ENCODE measurements at places on chromosomes 1 and 21. TPM values are rescaled to one million over a fixed set of nuclear protein-coding genes. Genes with fewer than 3 reads are reported as not detected.

GRCh38 chr1:109657970-109658369 is 2.1 kb downstream of the GSTM4 start:
- no peak for DNase-seq

DNA sequence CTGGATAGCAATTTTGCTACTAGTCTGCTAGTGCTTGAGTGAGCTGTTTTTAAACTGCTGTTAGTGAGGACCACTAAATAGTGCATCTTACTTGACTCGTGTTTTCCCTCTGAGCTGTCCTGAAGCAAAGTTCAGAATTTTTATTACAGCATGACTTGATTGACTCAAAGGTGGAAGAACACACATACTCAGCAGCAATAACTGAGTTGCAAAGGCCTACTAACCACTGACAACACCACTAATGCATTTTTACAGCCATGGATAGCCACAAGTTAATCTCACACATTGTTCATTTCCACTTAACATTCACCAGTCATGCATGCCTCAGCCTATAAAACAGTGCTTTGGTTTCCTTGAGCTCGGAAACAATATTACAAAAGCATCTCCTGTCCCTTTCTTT is 148.7 kb downstream of the RUNX1 start:
- DNase-seq = no peak

DNA sequence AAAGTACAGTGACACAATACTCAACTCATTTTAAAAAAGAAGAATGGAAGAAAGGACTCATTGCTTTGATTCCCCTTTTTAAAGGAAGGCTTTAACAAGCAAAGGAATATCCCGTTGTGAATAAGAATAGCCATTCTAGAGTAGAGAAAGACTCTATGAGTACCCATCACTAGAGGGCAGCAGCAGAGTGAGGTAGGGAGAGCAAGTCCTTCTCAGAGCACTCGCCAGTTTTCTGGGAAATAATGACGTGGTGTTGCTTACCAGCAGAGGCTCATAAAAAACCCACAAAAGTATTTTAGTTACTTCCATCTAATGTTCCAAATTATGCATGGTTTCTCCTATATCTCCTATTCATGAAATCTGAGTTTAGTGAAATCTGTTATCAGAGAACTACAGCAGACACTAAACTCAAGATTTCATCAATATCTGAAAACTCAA is 74.6 kb downstream of the USP24 start:
- DNase-seq = peak; percentile 76

GRCh38 chr1:15882665-15883064 is 35.2 kb downstream of the SPEN start:
- DNase-seq = peak; percentile 48

DNA sequence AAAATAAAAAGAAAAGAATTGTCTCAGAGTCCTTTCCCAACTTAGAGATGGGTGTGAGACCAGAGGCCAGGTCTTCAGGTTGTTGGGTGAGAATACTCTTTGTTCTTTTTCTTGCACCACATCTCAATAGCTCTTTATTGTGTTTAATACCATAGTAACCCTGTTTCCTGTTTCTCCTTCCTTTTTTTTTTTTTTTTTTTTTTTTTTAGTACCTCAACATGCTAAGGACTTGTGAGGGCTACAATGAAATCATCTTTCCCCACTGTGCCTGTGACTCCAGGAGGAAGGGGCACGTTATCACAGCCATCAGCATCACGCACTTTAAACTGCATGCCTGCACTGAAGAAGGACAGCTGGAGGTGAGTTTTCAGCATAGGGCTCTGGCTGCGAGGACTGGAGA is 24.4 kb downstream of the CELF3 start:
- no peak for DNase-seq

DNA sequence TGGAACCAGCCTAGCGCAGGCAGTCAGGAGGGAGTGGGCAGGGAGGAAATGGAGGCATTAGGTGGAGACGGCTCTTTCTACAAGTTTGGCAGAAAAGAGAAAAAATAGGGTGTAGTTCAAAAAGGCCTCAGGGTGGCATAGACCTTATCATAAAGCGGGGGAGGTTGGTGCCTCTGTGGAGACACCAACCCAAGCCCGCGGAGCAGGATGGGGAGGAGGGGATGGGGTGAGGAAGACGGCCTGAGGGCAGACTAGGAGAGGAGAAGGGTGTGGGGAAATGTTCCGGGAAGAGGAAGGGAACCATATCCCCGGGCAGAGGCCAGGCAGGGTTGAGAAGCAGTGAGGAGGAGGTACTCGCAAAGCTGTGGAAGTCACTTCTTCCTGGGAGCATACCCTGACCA is 17.4 kb upstream of the SHE start:
- no peak for DNase-seq

DNA sequence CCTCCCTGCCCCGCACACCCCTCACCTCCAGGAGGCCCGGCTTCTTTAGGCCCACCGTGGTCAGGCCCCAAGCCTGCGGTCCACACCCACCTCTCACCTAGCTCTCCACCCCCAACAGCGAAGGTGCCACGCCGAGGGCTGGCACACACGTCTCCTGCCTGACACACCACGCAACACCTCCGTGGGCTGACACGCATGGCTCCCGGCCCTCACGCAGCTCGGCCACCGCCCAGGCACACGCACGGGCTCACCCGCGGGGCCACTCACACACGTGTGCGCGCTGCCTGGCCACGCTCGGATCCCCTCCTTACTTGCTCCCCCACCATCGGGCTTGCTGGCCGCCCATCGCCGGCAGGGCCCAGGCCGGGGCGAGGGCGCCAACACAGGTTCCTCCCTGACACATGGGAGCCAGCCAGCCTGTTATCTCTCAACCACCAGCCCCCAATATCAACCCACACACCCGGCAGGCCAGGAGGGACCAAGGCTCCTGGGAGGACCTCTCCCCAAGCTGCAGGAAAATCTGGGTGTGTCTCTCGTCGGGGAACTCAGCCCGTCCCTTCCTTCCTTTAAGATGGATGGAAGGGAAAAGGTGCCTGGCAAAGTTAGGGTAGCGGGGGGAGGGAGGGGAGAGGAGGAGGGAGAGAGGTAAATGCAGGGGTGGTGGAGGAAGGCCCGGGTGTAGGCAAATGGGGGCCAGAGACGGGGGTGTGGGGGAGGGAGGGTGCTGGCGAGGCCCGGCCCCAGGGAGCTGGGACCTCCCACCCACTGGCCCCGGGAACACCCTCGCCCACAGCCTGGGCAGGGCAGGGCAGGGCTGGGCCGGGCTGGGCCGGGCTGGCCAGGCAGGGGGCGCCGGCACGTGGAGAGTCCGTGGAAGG is 546 bp downstream of the ELOVL1 start:
- peak; percentile 62 for DNase-seq

- no peak for DNase-seq
Measured at GRCh38 chr1:41599912-41600311, 115.4 kb upstream of the EDN2 start.

DNA sequence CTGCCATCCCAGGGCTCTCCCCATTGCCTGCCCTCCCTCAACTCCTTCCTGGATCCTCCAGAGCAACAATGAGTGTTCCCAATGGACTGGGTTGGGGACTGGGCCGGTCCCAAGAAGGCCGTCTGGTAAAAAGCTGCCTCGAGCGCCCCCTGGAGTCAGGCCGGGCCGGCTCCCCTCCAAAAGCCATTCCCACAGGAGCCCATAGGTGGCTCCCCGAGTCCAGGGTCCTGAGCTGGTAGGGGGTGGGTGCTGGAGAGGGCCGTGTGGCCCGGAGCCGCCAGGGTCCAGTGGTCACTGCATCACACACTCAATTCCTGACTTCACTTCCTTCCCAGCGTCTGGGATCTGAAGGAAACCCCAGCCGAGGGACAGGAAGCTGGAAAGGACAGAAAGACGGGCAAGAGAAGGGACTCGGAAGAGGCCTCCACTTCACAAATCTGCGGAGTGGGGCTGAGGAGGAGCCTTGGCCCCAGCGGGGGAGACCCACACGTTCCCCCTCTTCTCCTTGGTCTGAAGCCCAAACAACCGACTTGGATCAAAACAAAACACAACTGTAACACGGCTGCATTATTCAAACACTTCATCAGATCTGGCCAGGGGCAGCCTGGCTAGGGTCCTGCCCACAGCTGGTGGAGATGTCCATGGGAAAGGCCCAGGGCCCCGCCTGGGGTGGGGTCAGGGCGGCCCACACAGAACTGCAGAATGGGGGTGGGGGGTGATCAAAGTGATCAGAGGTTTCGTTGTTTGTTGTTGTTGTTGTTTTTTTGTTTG is 10.9 kb upstream of the ALDH4A1 start:
- DNase-seq = peak; percentile 78

- peak; percentile 46 for DNase-seq
Measured at GRCh38 chr1:59071876-59072582, 224.9 kb upstream of the FGGY start.

DNA sequence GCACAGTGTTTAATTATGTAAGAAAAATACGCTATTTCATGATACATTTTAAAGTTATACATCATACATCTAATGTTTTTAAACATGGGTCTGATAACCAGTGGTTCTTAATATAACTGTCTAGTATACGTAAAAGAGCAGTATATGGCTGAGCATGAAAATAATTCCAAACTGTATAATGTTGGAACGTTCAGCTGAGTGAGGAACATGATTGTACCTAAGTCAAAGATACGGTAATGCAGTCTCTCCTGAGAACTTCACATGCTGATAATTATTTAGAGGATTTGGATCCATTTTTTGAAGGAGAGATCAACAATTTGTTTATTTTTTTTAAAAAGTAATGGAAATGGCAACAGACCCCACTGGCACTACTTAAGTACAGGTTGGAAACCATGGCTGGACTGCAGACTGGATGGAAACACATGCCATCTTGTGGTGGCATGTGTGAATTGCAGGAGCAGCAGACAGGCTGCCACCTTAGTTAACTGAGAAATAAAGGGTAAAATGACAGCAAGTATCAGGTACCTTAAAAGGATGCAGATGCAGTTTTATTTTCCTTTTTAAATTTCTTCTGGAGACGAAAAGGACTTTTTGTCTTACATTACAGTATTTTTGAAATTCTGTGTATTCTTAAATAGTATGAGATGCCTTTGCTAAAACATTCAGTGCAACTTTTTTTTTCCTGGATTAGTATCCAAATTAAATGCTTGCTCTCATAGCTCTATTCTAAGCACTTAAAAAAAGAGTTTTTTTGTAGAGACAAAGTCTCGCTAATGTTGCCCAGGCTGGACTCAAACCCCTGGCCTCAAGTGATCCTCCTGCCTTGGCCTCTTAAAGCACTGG is 73.8 kb downstream of the MTR start:
- DNase-seq = peak; percentile 60

DNA sequence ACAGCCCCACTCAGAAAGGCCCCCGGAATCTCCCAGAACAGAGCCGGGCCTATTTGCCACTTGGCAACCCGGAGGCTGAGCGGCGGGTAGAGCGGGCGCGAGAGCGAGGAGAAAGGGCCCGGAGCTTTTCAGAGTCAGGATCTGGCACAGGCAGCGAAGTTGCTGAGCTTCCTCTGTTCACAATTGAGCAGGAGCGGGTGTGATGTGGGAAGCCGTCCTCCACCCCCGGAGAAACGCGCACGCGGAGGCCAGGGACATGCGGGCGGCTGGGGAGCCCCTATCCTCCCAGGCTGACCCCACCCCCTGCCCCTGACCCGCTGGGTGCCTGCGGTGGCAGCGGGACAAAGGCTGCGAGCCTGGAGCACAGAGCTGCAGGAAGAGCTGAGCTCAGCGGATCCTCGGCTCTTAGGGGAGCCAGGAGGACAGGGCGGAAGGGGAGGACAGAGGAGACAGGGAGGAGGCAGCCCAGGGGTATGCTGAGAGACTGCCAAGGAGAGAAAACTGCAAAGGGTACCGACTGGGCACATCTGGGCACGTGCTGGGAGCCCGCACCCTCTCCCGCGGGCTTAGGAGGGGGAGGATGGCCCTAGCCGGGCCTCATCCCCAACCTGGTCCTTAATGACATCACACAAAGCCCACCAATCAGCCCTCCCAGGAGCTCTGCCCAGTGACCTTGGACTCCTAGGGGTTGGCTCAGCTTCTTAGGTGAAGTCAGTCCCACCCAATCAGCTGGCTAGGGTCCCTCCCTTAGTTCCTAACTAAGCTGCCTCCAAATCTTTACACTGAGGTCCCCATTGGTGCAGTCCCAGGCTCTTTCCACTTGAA is 9.3 kb downstream of the KIF21B start:
- DNase-seq = no peak

DCST1 gene
- total RNA-seq = not detected
